ENCODE measurements at places on chromosomes 13 and 19.

DNA sequence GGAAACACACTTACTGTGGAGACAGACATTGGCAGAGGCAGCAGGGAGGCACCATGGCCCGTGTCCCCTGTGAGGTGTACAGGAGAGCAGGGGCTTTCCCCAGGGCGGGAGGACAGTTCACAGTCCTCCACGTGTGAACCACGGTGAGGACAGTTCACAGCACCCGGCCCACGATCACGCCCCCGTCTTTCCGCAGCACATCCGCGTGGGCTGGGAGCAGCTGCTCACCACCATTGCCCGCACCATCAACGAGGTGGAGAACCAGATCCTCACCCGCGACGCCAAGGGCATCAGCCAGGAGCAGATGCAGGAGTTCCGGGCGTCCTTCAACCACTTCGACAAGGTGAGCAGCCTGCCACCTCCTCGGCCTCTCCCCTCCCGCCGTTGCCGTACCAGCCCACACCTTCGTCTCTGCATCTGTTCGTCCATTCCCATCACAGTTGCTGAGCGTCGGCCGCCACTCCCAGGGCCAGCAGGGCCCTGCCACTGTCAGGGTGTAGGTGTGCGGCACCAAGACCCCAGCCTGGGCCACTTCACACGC is 17.4 kb downstream of the CAPN12 start:
- DNase-seq: no peak

DNA sequence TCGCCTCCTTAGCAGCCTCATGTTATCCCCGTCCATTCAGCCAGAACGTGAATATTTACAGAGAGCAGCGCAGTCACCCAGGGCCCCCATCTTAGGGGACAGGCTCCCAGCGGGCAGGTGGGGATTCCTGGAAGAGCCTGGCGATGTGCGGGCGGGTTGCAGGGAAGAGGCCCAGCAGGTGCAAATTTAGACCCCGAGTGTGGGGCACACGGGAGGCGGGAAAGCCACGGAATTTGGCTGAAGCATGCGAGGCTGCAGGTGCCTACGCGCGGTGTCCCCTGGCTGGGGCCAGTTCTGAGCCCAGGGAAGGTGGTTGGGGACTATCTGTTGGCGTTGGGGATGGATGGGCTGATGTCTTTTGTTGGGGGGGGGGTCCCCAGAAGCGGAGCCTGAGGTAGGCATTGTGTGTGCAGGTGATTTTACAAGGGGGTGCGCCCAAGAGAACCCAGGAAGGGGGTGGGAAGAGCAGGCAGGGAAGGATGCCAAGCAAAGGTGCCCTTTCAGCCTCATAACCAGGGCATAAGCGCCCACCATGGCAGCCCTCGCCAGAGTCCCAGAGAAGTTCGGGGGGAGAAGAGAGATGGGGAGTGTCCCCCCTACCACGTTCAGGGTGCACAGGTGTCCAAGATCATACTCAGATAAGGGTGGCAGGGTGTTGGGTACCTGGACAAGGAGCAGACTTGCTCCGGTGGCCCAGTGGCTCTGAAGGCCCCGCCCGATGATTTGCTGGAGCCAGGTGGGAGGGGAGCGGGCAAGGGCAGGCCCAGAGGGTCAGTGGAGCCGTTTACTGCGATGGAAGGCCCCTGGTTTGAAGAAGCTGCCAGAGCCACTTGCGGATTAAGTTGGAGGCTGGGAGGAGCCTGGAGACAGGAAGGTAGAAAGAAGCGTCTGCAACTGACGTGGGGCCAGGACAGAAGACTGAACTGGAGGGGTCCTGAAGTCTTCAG is 1.2 kb downstream of the TPGS1 start:
- no peak for DNase-seq

DNA sequence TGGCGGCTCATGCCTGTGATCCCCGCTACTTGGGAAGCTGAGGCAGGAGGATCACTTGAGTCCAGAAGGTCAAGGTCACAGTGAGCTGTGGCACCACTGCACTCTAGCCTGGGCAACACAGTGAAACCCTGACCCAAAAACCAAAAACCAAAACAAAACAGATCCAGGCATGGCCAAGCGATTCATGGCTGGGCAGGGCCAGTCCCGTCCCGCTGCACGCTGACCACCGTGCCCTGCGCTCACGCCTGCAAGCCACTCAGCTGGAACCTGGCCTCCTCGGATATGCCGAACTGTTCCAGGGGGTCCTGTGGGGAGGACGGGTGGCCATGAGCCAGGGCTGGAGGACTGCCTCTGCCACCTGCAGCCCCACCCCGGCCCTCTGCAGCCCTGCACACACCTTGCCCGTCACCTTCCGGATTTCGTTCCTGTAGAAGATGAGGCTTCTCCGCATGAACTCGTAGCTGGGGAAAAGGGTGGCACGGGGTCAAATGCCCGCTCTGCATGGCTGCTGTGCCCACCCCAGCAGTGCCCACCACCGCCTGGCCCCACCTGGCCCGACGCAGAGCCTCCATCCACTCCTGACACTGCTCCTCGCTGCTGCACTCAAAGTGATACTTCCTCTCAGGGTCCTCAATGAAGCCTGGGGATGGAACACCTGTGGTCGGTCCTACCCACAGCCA is 2.4 kb downstream of the PLEKHJ1 start:
- DNase-seq: no peak

DNA sequence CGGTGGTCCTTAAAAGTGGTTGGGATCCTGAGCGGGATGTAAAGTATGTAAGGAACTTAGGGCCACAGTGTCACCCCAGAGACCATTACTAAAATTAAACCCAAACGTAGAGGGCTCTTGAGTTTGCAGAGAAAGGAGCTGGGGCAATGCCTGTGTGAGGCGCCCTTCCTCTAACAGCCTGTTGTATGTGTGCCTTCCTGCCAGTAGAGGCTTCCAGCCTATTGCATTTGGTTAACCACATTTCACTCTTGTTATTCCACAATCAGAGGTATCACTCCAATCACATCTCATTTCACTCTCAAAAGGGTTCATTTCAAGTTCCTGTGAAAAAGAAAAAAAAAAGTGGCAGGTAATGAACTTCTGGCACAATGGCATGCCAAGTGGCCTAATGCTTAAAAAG is 29.4 kb downstream of the DIAPH3 start:
- DNase-seq: no peak

DNA sequence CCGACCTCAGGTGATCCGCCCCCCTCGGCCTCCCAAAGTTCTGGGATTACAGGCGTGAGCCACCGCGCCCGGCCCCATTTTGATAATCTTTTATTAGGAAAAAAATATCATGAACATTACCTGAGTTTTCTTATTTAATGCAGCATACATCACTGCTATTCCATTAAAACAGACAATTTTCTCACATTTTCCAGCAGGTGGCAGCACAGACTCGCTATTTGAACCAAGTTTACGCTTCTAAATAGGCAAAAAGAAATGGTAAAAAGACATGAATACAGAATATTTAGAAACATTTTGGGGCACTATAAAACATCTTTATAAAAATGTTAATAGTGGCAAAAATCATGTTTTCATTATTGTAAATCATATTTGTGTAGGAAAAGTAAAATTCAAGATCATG is 903.1 kb downstream of the SLITRK6 start:
- DNase-seq: no peak
